Upper lobe of right lung (tissue), 1 donor: ENCODE measurements at places on chromosomes 7 and 10. TPM values are rescaled to one million over a fixed set of nuclear protein-coding genes. Genes with fewer than 3 reads are reported as not detected.

- DNase-seq = no peak
These were observed 87.4 kb downstream of the CHN2 start for GRCh38 chr7:29281782-29282541.

DNA sequence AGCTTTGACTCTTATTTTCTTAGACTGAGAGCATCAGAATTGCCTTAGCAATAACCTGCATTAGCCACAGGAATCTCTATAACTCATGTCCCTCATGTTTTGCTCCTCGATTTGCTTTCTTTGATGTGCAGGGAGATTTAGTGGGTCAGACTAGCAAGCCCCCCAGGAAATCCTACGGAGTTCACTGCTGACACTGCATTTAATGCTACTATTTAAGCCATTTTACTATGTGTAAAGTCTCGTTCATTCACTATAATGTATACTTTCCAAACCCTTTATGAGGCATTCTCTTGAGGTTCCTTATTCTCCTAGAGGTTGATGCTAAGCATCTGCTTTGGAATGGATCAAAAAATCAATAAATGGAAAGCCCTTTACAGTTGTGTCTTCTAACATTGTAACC is 28.4 kb downstream of the DYNC1I1 start:
- no peak for DNase-seq

GRCh38 chr7:40008223-40008815 is 58.3 kb downstream of the CDK13 start:
- no peak for DNase-seq

- DNase-seq = no peak
These were observed 152.9 kb downstream of the MAGI2 start for GRCh38 chr7:79300573-79300972.

DPYSL4 gene
- total RNA-seq = 1.7 TPM
